Left ventricle myocardium inferior (tissue), 1 donor: ENCODE measurements at places on chromosomes 3 and 15. TPM values are rescaled to one million over a fixed set of nuclear protein-coding genes. Genes with fewer than 3 reads are reported as not detected.

SLC49A4 gene
- total RNA-seq, result 14.5 TPM

SLC28A1 gene
- 0.91 TPM for total RNA-seq

BTBD1 gene
- total RNA-seq, result 169 TPM

DNA sequence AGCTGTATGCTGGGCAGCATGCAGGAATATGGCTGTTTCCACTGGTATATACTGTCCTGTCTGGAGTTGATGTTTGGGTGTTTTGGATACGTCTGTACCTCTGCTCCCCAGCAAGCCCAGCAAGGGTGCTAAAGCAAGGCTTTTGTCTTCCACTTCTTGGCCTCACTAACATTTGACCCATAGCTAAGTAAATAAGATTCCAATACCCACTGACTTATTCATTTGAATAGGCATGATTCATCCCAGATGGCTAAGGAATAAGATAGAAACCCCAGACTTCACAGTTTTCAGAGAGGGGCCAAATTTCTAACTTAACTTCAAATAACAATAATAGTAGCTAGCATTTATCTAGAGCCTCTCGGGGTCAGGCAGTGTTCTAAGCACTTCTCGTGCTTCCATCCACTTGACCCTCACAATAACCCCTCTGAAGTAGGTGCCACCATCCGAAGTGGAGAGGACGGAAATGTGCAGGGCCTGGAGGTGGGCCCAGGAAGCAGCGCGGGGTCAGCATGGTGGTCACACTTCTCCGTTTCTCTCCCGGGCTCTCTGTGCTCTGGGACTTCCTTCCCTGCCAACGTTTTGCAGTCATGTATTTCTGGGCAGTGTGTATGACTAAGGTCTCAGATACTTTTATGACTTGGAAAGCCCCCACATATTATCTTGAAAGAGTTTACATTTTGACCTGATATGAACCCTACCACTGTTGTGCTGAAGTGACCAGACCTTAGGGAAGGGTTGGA, 39.3 kb downstream of the LRRK1 start:
- no peaks in the 10 kb centered on the region for H3K36me3 ChIP-seq
- DNase-seq, result no peak
- H3K4me3 ChIP-seq, result no peak overlapping the region
- no peak overlapping the region for H3K27ac ChIP-seq
- H3K27me3 ChIP-seq, result peaks cover 16% of the 10 kb centered on the region

DNA sequence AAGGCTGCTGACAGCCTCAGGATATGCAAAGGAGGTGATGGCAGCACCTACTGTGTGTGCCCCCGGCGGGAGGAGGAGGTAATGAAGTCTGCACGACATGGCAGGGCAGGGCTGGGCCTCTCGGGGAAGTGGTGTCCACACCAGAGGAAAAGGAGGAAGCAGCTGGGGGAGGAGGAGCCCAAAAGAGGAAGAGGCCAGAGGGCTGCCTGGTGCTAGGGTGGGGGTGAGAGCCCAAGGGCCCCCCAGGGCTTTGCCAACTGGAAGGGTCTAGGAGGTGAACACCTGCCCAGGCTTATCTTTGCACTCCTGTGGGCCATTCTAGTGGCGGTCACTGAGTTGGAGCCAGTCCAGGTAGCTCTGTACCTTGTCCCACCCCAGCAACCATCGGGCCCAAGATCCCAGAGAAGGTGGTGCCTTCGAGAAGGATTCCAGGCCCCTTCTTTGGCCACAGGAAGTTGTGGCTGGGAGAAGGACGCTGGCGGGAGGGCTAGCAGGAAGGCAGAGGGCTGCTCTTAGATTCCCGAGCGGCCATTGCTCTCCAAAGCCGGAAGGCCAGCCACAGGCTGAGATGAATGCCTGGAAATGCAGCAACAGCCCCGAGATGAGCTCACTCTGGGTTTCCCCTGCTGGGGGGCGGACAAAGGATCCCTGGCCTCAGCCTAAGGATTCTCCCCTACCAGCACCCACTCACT, 7.0 kb downstream of the GNAI2 start:
- peak; percentile 74 for DNase-seq
- H3K27ac ChIP-seq, result peak overlapping the region; percentile 99
- no peaks in the 10 kb centered on the region for H3K27me3 ChIP-seq
- peaks cover 100% of the 10 kb centered on the region for H3K4me1 ChIP-seq
- H3K4me3 ChIP-seq, result peak overlapping the region; percentile 91

DNA sequence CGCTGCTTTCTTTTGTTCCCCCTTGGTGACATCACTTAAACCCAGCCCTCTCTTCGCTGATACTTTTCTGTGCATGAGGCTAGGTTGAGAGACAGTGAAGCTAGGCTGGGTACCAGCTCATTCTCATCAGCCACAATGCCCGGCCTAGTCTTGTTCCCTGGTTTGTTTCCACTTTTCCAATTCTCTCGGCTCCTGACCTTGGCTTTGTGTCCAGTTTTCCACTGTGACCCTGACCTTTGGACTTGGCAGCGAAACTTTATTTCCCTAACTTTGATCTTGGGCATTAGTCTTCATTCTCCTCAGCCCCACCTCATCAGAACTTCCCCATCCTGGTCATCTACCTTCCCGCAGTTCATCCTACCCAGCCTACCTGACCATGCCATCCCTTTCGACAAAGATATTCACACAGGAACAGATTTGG, 908 bp upstream of the ADPGK start:
- no peaks in the 10 kb centered on the region for H3K36me3 ChIP-seq
- peak overlapping the region; percentile 100 for H3K4me3 ChIP-seq
- no peaks in the 10 kb centered on the region for H3K27me3 ChIP-seq

- DNase-seq, result no peak
- H3K27ac ChIP-seq, result no peak overlapping the region
- H3K36me3 ChIP-seq, result no peaks in the 10 kb centered on the region
- H3K27me3 ChIP-seq, result no peaks in the 10 kb centered on the region
- no peak overlapping the region for H3K4me3 ChIP-seq
Observed at GRCh38 chr3:101123081-101123480, 129.9 kb upstream of the ABI3BP start.

- peaks cover 44% of the 10 kb centered on the region for H3K4me1 ChIP-seq
- no peak overlapping the region for H3K4me3 ChIP-seq
Observed at GRCh38 chr3:186366206-186366605, 4.2 kb upstream of the DGKG start.

- DNase-seq, result no peak
- H3K4me1 ChIP-seq, result no peaks in the 10 kb centered on the region
- H3K4me3 ChIP-seq, result no peak overlapping the region
- H3K36me3 ChIP-seq, result peaks cover 14% of the 10 kb centered on the region
- no peak overlapping the region for H3K27ac ChIP-seq
Observed at GRCh38 chr3:52385157-52385556, 59.7 kb downstream of the SEMA3G start.

- peaks cover 52% of the 10 kb centered on the region for H3K27me3 ChIP-seq
- no peak overlapping the region for H3K27ac ChIP-seq
- no peaks in the 10 kb centered on the region for H3K4me1 ChIP-seq
- no peak overlapping the region for H3K4me3 ChIP-seq
- DNase-seq, result no peak
Observed at GRCh38 chr3:38986901-38987300, 64.8 kb downstream of the SCN11A start.
